ENCODE measurements at places on chromosomes 2 and 18.

- no peak for DNase-seq
Measured at GRCh38 chr2:68942827-68943226, 9.9 kb downstream of the GKN2 start.

GRCh38 chr2:136424112-136424511, 306.2 kb upstream of the CXCR4 start:
- no peak for DNase-seq

- no peak for DNase-seq
Measured at GRCh38 chr2:74493546-74493945, 5.9 kb downstream of the LBX2 start.

- no peak for DNase-seq
Measured at GRCh38 chr2:24418166-24418841, 58.0 kb upstream of the ITSN2 start.

- peak; percentile 66 for DNase-seq
Measured at GRCh38 chr2:234446404-234447076, 50.3 kb downstream of the ARL4C start.

- DNase-seq, result no peak
Measured at GRCh38 chr2:146818122-146818521, 1026.7 kb upstream of the ACVR2A start.

DNA sequence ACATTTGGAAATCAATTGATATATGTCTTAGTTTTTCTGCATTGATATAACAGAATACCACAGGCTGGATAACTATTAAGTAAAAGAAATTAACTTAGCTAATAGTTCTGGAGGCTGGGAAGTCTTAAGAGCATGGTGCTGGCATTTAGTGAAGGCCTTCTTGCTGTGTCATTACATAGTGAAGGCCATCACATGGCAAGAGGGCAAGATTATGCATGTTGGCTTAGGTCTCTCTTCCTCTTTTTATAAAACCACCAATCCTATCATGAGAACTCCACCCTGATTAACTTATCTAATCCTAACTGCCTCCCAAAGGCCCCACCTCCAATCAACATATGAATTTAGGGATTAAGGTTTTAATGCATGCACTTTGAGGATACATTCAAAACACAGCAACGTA, 225.5 kb upstream of the VRK2 start:
- no peak for DNase-seq

GRCh38 chr2:109091526-109091925, 37.5 kb upstream of the SH3RF3 start:
- DNase-seq, result no peak

DNA sequence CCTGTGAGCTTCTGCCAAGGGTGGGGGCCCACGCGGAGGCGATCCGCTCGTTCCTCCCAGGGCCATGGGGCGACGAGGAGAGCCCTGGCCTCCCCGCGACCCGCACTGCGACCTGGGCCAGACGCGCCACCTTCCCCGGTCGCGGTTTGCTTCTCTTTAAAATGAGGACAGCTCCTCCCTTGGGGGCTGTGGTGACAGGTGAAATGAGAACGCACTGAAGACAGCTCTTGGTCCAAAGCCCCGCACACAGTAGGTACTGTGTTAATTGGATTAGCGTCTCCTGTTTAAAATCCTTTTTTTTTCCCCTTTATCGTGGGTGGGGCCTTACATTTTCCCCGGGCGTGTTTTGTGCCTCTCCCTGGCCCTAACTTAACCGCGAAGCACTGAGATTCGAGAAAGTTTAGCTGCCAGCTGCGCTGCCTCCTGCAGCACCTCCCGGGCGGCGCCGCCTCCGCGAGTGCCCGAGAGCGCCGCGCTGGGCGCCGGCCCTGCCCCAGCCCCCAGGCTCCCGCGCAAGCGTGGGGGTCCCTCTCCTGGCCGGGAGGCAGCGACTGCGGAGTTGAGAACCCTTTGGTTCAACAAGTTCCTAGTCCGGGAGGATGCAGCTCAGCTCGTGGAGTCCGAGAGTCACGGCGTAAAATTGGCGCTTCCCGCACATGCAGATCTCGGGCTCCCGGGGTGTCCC, 1.1 kb downstream of the HPCAL1 start:
- no peak for DNase-seq

- DNase-seq, result peak; percentile 54
Measured at GRCh38 chr2:237700512-237701032, 73.2 kb downstream of the LRRFIP1 start.

GRCh38 chr18:79707239-79707638, 27.6 kb downstream of the CTDP1 start:
- DNase-seq, result no peak

DNA sequence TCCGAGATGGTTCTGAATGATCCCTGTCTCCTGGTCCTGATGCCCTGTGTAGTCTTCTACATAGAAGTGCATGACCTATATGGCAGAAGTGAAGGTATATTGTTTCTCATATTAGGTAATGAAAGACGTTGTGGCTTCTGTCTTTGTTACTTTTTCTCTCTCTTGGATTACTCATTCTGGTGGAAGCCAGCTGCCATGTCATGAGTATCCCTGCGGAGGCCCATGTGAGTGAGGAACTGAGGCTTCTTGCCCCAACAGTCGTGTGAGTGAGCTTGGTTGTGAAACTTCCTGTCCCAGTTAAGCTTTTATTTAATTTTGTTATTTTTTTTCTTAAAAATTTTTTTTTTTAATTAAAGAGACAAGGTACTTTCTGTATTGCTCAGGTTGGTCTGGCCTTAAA, 134.7 kb downstream of the UBR3 start:
- DNase-seq, result no peak

GRCh38 chr2:73977466-73977865, 7.2 kb upstream of the TET3 start:
- no peak for DNase-seq

DNA sequence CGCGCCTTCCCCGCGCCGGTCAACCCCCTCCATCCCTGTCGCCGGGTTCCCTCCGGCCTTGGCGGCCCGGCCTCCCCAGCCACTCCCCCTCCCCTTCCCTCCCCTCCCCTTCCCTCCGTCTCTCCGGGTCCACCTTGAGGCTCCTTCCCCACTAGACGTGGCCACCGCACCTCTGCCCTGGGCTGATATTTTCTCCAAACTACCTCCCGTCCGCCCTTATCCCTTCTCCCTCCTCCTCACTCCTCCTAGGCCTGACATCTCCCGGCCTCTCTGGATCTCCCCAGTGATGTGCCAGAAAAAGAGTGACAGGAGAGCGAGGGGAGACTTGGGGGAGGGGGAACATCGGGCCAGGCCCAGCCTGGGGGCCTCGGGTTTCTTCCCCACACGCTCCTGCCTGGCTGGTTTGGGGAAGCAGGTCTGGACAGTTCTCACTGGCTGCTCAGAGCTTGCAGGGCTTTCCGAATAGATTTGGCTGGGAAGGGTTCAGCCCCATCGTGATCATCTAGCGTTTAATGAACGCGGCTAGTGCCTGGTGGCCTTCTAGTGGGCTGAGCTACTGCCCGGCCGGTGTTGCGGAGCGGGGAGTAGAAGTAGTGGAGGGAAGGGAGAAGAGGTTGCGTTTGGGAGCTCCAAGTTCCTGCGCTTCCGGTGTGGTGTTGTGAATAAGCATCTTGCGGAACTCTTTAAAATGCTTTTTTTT, 641 bp downstream of the MAPRE3 start:
- no peak for DNase-seq

DNA sequence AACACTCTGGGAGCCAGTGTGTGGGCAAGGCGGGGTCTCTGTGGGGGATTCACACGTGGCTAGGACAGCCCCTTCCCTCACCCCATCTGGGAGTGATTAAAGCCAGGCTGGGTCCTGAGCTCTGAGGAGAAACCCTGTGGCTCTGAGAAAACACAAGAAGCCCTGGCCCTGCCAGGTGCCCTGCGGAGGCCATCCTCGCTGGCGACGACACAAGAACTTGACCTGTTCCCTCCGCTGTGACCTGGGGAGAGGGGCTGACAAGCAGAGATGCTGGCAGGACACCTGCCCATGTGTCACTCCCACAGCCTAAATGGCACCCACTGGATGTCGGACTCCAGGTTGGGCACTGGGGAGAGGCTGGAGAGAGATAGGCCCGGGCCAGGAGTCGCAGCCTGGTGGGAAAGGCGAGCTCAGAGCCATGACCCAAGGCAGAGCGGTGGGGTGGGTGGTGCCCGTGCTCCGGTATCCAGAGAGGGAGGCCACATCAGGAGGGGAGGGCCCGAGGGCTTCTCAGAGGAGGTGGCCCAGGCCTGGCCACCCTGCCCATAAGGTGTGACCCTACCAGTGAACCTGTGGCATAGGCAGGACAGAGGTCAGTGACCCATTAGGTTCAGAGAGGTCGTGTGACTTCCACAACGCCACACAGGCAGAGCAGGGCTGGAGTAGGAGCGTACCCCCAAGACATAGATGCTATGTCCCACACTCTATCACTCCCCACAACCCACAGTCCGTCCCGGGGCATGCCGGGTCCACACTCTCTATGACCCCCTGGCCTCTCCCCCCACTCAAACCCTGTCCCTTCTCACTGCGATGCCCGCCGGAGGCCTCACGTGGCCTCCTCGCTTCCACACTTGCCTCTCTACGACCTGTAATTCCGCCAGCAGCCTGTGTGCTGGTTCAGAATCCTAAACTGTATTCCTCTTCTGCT, 59.4 kb upstream of the HPCAL1 start:
- DNase-seq, result no peak

DNA sequence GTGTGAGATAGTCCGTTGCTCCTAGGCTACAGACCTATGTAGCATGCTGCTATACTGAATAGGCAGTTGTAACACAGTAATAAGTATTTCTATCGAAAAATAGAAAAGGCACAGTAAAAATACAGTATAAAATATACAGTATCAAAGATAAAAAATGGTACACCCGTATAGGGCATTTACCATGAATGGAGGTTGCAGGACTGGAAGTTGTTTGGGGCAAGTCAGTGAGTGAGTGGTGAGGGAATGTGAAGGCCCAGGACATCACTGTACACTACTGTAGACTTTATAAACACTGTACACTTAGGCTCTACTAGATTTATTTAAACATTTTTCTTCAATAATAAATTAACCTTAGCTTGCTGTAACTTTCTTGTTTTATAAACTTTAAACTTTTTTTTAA, 3.5 kb downstream of the MAP3K20 start:
- DNase-seq, result no peak

- DNase-seq, result no peak
Measured at GRCh38 chr2:38959466-38959865, 69.8 kb downstream of the ARHGEF33 start.

- DNase-seq, result no peak
Measured at GRCh38 chr18:62354151-62354550, 29.0 kb downstream of the TNFRSF11A start.

Measured in GM12878 (cell line).